ENCODE measurements at places on chromosomes 3 and 15.

DNA sequence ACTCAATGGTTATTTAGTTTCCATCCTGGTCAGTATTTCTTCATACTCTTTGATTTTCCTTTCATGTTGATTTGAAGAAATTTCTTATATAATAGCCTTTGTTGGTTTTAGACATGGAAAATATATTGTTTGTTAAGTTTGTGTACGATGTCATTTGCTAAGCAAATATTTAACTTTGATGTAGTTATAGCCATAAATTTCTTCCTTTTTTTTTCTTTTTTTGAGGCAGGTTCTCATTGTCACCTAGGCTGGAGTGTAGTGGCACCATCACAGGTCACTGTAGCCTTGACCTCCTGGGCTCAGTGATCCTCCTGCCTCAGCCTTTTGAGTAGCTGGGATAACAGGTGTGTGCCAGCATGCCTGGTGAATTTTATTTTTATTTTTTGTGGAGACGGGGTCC, 51.4 kb downstream of the NMD3 start:
- DNase-seq, result no peak
- H3K36me3 ChIP-seq, result no peaks in the 10 kb centered on the region
- no peaks in the 10 kb centered on the region for H3K4me1 ChIP-seq
- no peaks in the 10 kb centered on the region for H3K27me3 ChIP-seq
- H3K4me3 ChIP-seq, result no peak overlapping the region

GRCh38 chr3:38528457-38528856, 32.3 kb downstream of the EXOG start:
- H3K4me3 ChIP-seq, result no peak overlapping the region
- peaks cover 15% of the 10 kb centered on the region for H3K4me1 ChIP-seq
- peak; percentile 46 for DNase-seq
- H3K27me3 ChIP-seq, result peaks cover 7% of the 10 kb centered on the region
- no peaks in the 10 kb centered on the region for H3K36me3 ChIP-seq
- H3K27ac ChIP-seq, result no peak overlapping the region

- H3K27ac ChIP-seq, result no peak overlapping the region
- H3K4me3 ChIP-seq, result no peak overlapping the region
- DNase-seq, result no peak
- no peaks in the 10 kb centered on the region for H3K27me3 ChIP-seq
Observed at GRCh38 chr15:69786136-69786701, 311.5 kb downstream of the TLE3 start.

DNA sequence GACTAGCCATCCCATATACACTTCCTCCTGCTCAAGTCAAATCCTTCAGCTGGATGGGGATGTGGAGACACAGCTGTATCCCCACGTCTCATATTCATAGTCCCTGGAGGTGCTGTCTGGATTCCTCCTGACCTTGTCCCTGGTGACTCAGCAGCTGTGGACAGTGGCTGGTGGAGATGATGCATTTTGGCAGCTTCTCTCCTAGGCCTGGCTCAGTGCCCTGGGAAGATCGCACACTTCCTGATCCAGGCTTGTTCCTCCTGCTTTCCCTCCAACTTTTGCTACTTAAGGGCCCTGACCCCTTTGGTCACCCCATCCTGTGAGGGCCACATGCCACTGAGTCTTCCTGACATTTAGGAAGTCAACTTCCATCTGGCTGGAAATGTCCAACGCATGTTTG, 44.4 kb downstream of the ADAMTSL3 start:
- H3K27me3 ChIP-seq, result no peaks in the 10 kb centered on the region
- H3K4me1 ChIP-seq, result peaks cover 16% of the 10 kb centered on the region
- peak; percentile 48 for DNase-seq
- H3K4me3 ChIP-seq, result no peak overlapping the region
- no peaks in the 10 kb centered on the region for H3K36me3 ChIP-seq

DNA sequence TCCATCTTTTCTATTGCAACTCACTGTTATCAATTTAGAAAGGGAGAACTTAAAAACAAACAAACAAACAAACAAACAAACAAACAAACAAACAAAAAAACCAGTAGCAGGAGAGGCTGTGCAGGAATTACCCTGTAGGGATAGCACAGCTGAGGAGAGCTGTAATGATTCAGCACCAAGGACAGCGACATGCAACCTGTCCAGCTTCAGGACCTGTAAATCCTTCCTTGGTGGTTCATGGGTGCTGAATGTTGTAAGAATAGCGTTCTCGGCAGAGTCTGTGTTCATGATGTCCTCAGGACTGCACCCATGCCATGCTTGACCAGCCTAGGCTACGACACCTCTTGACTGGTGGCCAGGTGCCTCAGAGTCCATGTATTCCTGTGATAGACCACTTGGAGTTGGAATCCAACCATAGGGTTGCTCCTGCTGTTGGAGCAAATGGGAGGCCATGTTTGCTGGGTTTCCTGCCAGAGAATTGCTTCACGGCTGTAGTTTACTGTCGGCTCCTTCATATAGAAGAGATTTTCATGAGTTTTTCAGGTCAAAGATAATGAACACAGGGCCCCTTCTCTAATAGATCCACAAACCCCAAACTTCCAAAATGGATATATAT, 65.9 kb downstream of the CACNA2D3 start:
- no peaks in the 10 kb centered on the region for H3K4me1 ChIP-seq
- H3K4me3 ChIP-seq, result no peak overlapping the region
- peak; percentile 84 for DNase-seq
- no peaks in the 10 kb centered on the region for H3K36me3 ChIP-seq

DNA sequence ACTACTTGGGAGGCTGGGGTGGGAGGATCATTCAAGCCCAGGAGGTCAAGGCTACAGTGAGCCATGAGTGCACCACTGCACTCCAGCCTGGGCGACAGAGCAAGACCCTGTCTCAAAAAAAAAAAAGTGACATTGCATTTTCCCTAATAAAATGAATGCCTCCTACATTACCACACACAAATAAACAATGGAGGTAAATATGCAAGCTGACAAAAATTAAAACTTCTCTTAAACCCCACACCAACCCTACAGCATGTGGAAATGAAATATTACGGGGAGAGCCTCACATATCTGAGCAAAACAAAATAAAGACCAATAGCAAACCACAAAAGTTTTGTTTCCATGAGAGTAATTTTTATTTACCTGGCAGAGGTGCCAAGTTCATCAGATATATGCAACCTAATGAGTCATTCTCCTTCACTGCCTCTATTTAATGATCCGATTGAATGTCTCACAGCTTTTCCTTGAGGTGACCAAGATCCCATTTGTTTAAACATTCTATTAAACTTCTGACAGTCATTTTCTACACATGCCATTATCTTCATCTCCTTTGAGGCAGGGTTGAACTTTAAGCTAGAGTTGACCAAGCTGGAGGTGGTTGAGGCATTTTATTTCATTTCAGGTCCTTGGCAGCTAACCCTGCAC, 9.4 kb upstream of the CAV3 start:
- no peaks in the 10 kb centered on the region for H3K36me3 ChIP-seq
- H3K27ac ChIP-seq, result no peak overlapping the region
- H3K4me1 ChIP-seq, result no peaks in the 10 kb centered on the region
- H3K27me3 ChIP-seq, result no peaks in the 10 kb centered on the region
